ENCODE measurements at places on chromosomes 16 and 17.
A peak's percentile ranks its signal among the peaks of the same experiment; 100 is the strongest.

GRCh38 chr16:21274172-21274726 lies 3.8 kb downstream of the CRYM start:
- no peak for DNase-seq

DNA sequence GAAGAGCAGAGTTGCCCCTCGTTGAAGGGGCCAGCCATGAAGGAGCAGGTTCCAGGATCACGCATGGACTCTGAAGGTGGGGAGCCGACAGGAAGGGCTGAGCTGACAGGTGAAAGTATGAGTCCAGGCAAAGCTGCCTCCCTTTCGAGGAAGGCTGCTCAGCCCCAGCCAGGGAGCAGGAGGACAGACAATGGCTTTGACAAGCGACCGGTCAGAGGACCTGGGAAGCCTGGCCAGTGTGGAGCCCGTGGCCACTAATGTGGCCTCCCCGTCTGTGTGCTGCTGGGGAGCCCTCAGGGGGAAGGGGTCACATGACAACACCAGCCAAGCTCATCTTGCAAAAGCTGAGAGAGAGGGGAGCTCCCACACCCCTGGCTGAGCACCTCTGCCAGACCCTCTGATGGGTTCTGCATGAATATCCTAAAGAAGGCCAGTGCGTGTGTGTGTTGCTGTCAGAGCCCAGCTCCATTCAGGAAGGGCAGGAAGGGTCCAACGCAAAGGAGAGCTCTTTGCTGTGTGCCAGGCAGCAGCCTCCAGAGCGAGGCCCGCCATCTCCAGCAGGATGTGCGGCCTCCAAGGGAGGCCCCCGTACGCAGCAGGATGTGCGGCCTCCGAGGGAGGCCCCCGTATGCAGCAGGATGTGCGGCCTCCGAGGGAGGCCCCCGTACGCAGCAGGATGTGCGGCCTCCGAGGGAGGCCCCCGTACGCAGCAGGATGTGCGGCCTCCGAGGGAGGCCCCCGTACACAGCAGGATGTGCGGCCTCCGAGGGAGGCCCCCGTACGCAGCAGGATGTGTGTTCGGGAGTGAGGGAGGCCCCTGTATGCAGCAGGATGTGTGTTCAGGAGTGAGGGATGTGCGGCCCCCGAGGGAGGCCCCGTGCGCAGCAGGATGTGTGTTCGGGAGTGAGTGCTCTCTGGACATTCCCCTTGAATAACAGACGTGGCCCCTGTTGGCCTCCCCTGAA lies 102.1 kb upstream of the CHMP6 start:
- no peak for DNase-seq

DNA sequence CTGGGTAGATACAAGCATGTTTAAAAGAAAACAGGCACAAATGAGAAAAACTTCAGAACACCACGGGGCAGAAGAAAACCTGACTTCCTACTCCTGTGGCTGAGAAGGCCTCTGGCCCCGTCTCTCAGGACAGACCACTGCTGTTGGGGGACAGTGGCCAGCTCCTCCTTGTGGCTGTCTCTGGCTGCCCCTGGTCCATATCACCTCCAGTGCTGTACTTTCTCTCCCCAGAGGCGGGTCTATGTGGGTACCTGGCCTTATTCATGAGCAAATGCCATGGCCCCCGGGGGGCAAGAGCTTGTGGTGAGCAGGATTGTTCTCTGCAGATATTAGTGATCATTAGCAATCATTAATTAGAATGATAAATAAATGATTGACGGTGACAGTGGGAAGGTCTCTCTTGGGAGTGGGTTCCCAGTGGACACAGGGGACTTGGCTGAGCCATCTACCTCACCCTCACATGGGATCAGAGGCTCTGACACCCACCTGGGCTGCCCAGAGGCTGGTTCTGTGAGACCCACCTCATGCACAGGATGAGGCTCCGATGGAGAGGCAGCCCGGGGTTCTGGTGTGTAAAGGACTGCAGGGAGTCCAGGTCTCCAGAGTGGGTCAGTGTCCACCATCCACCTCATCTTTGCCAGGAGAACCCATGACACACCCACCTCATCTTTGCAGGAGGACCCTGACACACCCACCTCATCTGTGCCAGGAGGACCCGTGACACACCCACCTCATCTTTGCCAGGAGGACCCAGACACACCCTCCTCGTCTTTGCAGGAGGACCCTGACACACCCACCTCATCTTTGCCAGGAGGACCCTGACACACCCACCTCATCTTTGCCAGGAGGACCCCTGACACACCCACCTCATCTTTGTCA lies 30.6 kb upstream of the CBFA2T3 start:
- no peak for DNase-seq

DNA sequence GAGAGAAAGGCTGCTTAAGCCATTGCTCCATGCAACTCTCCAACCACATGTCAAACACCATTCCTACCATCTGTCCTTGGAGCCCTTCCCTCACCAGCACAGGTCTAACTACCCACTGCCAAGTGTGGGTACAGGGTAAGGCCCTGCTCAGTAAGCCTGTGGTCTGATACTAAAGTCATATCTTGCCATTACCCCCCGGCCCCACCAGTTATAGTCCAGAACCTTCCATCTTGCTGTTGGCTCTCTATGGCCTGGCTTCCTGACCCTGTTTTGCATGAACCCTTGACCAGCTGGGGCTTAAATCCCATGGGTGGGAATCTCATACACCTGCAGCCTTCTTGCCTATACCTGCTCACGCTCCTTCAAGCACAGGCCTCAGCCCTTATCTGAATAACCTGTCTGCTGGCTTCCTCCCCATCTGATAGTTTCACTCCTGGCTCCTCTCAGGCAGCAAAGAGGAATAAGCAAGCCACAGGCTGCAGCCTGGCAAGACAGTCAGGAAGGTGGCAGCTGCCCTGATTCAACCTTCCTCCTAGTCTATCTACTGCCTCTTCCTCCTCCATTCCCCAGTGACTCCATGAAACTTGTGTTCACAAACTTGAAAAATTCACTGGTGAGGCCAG lies 64.1 kb downstream of the ZFHX3 start:
- peak; percentile 94 for DNase-seq

DNA sequence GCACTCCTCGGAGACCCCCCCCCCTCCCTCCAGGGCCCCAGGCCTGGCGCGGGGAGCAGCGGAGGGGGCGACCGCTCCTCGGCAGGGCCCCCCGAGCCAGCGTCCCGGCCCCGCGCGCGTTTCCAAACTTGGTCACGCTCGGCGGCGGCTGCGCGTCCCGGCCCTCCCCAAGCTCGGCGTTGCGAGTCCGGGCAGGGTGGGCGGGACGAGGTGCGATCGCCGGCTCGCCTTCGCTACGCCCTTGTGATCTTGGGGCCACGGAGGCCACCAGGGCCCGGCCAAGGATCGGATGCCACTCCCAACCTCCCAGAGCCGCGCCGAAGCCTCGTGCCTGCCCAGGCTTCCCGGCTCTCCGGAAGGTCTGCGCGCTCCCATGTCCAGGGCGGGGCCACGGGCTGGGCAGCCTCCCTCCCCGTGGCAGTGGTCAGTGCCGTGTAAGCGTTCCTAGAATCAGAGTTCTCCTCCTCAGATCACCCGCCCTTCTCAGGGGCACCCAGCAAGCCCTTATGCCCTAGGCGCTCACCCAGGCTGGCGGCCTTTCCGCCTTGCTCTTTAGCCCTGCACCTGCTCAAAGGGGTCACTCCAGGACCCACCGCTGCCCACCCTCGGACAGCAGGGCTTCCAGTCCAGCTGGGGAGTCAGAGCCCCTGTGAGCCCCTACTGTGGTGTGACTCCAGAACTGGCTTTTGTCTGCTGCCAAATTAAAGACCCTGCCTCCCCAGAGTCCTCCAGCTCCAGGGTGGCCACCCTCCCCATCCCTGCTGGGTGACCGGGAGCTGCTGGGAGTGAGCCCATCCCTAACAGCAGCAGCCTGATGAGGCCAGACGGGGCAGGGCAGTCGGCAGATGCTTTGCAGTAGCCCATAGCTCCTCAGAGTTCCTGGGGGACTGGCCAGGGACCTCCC lies 12.2 kb upstream of the MRPS23 start:
- DNase-seq = no peak

GRCh38 chr17:7323731-7324437 lies 5.3 kb downstream of the NEURL4 start:
- no peak for DNase-seq

- no peak for DNase-seq
Measured at GRCh38 chr17:7039832-7040231, 4.0 kb downstream of the SLC16A13 start.

DNA sequence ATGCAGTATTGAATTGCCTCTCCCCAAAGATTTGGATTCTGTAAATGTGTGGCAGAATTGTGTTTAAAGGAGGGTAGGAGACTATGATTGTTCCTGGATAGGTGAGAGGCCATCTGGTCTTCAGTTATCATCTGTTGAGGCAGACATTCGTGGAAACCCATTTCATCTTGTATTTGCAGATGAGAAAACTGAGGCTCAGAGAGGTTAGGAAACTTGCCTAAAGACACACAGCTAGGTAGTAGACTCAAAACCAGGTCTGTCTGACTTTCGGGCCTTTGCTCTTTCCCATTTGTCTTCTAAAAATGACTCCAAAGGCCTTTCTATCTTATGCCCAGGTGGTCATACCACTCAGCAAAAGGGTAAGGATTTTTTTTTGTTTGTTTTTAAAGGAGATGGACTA lies 210.3 kb downstream of the SHISA9 start:
- no peak for DNase-seq

DNA sequence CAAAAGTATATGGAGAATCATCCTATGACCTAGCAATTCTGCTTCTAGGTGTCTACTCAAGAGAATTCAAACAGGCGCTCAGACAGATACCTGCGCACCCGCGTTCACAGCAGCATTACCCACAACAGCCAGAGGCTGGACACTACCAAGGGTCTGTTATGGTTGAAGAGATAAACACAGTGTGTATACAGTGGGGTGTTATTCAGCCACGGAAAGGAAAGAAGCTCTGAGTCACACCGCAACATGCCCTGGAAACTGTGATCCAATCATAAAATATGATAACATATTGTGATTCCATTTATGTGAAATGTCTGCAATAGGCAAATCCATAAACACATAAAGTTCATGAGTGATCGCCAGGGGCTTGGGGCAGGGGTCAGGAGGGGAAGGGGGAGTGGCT lies 18.0 kb upstream of the JPH3 start:
- DNase-seq = no peak

DNA sequence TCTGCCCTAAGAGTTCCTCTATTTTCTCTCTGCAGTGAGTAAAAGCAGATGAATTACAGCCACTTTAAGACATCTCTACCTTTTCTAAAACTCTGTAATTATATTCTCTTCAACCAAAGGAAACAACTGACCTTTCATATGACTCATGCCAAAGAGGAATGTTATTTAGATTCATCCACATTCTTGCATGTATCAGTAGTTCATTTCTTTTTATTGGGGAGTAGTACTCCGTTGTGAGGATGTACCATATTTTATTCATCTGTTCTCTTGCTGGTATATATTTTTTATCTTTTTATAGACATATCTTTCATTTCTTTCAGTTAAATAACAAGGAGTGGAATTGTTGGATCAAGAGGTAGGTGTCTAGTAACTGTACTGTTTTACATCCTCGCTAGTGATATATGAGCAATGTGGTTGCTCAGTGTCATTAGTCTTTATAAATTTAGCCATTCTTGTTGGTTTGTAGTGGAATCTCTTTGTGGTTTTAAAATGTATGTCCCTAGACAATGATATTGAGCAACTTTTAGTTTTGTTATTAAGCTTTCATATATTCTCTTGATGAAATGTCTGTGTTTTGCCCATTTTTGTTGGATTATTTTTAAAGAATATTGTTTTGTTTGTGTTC lies 7.8 kb upstream of the MYH8 start:
- DNase-seq = no peak

GRCh38 chr16:57539072-57539796 lies 2.9 kb upstream of the CCDC102A start:
- DNase-seq = no peak
